T-helper 17 cell (primary cell): ENCODE measurements at places on chromosomes 3 and 15.

DNA sequence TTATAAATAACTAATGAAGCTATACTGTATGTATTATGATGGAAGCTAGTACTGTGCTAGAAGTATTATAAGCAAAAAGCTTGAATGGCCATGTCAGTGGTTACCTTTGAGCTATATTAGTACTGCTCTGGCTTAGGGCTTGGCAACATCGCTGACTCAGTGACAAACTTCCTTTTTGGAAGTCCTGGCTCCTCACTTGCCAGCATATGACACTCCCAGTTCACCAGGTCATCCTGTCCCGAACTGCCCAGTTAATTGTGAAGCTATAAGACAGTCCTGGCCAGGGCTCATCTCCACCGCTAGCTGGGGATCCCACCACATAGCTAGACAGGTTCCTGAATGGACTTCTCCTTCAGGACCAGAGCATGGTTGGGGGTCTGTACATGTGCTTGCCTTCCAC, 31.9 kb downstream of the RAB8B start:
- no peak for DNase-seq

GRCh38 chr3:193732391-193732790, 139.4 kb downstream of the OPA1 start:
- DNase-seq: no peak

GRCh38 chr15:40859206-40859851, 14.7 kb downstream of the RHOV start:
- peak; percentile 74 for DNase-seq

DNA sequence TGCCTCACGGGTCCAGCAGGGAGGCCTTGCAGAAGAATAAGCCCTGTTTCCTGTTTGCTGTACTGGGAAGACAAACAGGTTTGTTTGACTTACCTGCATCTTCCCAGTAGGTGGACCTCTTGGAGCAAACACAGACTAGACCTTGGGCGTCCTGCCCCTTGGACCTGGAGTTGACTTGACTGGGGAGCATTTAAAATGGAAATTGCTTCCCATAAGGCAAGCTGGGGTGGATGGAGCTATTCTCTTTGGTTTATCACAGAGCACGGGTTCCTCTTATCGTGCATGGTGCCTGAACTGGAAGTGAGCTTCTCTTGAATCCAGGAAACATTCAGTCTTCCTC, 151.4 kb downstream of the RPLP1 start:
- DNase-seq: no peak

GRCh38 chr15:90126596-90127435, 24.5 kb upstream of the IDH2 start:
- no peak for DNase-seq

- DNase-seq: no peak
Measured at GRCh38 chr3:41629986-41630385, 331.9 kb downstream of the ULK4 start.

DNA sequence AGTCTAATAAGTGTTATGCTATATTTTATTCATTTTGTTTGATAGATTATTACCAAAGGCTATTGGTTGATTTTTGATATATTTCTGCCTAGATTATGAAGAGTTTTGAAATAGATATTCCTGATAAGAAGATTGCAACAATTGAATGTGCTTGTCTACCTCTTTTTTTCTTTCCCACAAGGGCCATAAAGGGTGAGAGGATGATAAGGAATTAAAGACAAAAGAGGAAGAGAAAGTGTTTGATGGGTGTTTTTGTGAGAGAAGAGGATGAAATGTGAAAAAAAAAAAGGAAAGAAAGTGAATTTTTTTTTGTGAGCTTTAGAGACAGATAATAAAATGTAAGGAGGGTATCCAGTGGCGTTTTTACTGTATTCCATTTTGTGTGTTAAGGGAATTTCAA, 244.4 kb downstream of the CHST2 start:
- DNase-seq: no peak

GRCh38 chr3:146469150-146470017, at the start of gene PLSCR2:
Gene PLSCR2, minus strand, starts transcription at chr3:146469561. Its CDS starts 9,657 bp downstream, at chr3:146459904.
- DNase-seq: peak; percentile 33

GRCh38 chr15:88341006-88341405, 84.5 kb upstream of the NTRK3 start:
- no peak for DNase-seq

GRCh38 chr15:71485094-71485693, 325.2 kb upstream of the NR2E3 start:
- no peak for DNase-seq

GRCh38 chr3:88131695-88132094, 18.1 kb upstream of the C3orf38 start:
- no peak for DNase-seq

DNA sequence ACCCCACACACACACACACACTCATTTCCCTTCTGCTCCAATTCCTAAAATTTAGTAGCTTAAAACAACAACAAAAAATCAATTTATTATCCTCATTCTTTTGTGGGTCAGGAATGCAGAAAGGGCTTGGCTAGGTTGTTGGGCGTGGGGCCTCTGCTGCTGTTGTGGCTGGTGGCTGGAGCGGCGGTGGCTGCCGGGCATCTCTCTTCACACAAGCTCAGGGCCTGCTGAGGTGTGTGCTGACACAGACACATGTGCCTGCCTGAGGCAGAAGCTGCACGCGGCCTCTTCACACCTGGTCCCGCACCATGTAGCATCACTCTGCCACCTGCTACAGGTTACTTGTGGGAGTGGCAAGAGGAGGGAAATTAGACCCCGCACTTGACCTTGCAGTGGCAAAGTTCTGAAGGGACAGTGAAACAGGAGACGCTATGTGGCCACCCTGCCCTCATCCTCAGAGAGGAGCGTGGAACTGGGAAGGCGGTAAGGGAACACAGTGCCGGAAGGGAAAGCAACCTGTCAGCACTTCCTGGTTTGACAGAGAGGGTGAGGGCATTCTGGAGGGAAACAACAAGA, 64.0 kb upstream of the PRR20G start:
- DNase-seq: no peak

DNA sequence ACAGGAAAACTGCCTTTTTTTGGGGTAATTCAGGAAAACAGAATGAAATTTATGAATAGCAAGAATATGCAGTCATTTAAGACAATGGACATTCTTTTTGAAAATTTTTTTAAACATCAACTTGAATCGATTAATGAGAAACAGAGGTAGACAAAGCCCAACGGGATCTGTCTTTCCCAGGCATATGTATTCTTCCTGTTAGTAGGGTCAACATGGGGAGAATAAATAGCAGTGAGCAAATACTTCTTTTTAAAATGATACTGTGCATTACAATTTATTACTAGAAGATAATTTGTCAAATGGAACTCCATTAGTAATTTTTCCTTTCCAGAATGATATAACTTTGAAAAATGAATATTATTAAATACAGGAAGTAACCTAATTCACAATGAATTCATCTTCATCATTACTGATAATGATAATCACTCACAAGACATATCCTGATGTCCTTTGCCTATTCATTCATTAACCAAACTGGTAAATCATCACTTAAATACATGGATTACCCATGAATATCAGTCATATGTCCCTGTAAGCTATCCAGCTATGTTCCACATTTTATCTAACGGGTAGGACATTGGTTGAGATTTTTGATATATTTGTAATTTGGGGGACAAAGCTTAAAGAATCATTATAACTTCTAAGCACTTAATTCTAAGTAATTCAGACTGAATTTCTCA, 209.2 kb upstream of the CDIN1 start:
- DNase-seq: no peak

GRCh38 chr3:126057501-126057819, 26.5 kb downstream of the SLC41A3 start:
- DNase-seq: no peak

GRCh38 chr3:140447136-140447535, 230.7 kb upstream of the TRIM42 start:
- no peak for DNase-seq

DNA sequence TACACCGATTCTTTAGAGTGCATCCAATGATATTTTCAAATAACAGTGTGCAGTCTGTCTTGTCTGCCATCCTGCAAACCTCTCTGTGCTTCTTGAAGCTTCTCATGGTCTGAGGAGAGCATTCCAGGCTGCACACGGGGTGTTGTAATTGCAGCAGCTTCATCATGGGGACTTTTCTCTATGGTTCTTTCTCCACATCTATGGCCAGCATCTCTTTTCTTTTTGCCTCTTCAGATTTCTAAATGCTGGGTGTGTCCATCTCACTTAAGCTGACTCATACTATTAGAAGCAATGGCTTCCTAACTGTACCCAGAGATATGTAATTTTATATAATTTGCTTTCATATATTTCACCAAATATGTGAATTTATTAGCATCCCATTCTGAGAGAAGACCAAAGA, 63.8 kb upstream of the EPHB3 start:
- no peak for DNase-seq

DNA sequence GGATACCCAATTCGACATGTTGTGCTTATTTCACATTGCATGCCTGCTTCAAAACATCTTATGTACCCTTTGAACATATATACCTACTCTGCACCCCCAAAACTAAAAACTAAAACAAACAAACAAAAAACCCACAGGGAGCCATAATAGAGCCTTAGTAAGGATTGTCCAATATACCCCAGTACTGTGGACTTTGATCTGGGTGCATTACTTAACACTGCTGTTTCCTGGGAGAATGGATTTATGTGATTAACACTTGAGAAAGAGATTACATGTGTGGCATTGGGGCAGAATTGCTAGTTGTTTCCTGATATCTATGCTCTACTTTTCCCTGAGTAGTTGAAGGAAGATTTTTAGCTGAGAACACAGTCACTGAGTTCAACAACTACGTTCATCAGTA, 583.4 kb upstream of the ROBO1 start:
- DNase-seq: no peak

- no peak for DNase-seq
Measured at GRCh38 chr3:115148142-115148790, 1.2 kb upstream of the ZBTB20 start.

- DNase-seq: no peak
Measured at GRCh38 chr3:141969711-141970110, 93.3 kb downstream of the ATP1B3 start.

DNA sequence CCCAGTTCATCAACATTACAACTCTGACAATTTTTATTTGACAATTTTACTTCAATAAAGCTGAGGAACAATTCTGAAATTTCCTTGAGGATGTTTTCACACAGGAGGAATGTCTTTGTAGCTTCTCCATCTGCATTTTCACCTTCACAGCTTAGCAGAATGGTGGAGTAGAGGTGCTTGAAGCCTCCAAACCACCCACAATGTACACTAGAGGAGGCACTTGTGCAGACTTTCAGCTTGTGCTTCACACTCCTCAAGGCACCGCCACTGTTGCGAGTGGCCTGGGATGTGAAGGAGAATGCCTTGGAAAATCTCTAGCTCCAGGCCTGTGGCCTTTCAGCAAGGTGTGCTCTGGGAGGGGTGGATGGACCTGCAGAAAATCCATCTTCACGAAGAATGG, 181.9 kb downstream of the EPHB1 start:
- DNase-seq: no peak

- DNase-seq: no peak
Measured at GRCh38 chr3:127785711-127786265, 36.5 kb downstream of the MGLL start.

- DNase-seq: no peak
Measured at GRCh38 chr3:112979244-112979832, 4.4 kb upstream of the CD200R1 start.

DNA sequence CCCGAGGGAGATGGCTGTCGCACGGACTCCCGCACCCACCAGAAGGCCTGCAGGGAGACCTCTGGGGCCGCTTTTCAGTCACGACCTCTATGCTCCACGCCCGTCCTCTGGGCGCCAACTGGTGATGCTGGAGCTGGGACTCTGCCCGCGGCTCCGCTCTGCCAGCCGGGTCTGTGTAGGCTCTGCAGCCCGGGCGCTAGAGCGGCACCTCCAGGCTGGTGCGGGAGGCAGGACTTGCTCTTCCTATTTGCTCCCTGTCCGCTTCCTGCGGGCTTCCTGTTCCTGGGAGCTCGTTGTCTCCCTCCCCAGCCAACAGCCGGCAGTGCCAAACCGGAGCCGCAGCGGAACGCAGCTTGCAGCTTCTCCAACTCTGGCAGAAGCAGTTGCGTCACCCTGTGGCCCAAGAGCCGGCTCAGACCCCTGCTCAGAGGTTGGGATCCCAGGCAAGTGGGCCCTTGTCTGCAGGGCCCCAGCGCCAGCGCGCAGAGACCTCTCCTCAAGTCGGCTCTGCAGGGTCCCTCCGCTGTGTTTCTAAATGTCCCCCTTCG, 285.9 kb downstream of the XXYLT1 start:
- DNase-seq: no peak

- no peak for DNase-seq
Measured at GRCh38 chr15:98505611-98506031, 142.7 kb upstream of the IGF1R start.

DNA sequence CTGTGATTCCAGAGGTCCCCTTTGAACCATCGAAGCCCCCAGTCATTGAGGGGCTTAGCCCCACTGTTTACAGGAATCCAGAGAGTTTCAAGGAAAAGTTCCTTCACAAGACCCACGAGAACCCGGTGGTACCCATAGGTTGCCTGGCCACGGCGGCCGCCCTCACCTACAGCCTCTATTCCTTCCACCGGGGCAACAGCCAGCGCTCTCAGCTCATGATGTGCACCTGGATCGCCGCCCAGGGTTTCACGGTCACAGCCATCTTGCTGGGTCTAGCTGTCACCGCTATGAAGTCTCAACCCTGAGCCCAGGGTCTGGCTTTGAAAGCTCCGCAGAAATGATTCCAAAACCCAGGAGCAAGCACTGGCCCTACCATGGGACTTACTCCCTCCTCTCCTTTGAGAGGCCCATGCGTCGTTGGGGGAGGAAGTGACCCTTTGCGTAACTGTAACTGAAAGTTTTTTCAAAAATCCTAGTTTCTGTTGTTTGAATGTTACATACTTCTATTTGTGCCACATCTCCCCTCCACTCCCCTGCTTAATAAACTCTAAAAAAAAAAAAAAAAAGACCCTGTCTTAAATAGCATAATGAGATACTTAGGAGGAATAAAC, 85.1 kb upstream of the CSPG5 start:
- DNase-seq: no peak

DNA sequence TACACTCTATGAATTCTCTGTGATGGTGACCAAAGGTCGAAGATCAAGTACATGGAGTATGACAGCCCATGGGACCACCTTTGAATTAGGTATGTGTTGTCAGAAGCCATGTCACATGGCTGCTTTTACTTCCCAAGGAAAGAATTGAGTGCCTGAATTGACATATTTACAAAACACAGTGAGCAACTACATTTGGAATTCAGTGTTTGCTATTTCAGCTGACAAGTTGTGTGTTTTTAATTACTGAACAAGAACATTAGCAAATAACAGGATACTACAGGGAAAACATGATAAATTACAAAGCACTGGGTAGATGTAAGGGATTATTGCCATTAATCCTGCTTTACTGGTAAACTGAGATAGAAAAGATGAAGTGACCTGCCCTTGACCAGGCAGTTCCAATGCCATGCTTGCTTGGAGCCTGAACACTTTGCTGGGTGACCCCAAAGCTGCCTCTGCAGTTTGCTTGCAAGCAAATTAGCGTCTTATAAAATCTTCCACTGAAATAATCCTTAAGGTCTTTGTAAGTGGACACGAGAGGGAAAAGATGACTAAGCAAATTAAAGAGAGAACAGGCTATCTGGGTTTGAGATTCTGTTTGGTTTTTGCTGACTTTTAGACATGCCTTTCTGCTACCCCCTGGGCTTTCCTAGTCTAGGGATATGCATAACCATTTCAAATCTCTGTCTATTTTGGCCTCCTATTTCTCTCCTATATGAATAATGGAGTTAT, 98.2 kb downstream of the HCN4 start:
- DNase-seq: no peak

- no peak for DNase-seq
Measured at GRCh38 chr15:76285241-76285825, 25.9 kb downstream of the ETFA start.

GRCh38 chr15:32970847-32971246, 223.7 kb downstream of the FMN1 start:
- no peak for DNase-seq
